Right ventricle myocardium inferior (tissue), 1 donor: ENCODE measurements at places on chromosomes 3 and 15.

DNA sequence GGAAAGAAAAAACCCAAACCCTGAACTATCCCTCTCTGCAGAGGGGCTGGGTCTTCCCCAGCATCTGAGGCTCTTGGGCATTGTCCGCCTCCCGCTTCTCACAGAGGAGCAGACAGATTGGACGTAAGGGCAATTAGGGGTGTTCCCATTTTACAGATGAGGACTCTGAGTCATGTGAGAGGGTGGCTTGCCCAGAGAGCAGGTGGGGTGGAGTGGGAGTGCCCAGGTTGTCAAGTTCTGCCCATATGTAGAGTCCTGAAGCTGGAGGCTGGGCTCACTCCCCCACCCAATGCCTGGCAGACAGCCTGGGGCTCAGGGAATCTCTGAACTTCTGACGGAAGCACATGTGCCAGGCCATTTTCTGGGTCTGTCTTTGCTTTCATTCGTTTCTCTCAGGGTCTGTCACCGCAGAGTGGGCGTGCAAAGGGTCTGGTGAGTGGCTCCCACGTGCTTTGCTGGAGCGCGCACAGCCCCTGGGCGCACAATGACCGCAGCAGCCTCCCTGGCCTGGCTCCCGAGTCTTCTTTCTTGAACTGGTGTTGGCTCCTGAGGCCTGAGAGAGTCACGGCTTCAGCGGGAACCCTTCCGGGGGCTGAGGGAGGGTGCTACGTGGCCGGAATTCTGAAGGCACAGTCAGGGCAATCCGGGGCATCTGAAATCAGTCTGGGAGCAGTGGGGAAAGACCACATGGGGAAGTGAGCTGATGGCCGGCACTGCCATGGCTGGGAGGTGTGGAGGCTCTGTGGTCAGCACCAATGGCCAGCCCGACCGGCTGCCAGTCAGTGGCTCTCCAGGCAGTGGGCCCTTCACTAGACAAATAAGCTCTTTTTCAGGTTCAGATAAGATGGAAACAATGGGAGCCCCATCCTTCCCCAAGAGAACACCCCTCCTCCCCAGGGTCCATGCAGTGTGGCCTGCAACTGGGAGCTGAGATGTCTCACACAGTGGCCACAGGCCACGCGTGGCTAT is 1.1 kb upstream of the TRPM1 start:
- no peak for DNase-seq

- peak; percentile 71 for DNase-seq
Measured at GRCh38 chr3:16516695-16517481, 3.4 kb upstream of the RFTN1 start.

GRCh38 chr3:42377681-42378080 is 32.7 kb downstream of the LYZL4 start:
- no peak for DNase-seq

GRCh38 chr15:81357180-81357686 is 16.8 kb downstream of the TMC3 start:
- DNase-seq = no peak

DNA sequence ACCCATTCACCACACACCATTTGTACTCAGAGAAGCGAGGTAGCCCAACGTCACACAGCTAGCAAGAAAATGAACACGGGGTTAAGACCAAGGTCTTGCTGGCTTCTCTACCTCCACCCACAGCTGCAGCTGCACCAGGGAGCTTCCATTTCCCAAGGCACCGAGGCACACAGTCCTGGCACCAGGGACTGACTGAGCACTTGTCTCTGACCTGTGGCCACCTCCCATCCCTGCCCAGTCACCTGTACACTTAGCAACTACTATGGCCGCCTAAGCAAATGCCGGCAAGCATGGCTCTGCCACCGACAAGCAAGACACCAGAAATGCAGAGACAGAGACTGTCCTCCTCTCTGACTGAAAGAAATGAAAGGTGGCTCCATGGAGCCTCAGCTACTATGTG is 15.3 kb downstream of the ZXDC start:
- peak; percentile 34 for DNase-seq

GRCh38 chr3:134797057-134797740 is 2.1 kb downstream of the EPHB1 start:
- no peak for DNase-seq

DNA sequence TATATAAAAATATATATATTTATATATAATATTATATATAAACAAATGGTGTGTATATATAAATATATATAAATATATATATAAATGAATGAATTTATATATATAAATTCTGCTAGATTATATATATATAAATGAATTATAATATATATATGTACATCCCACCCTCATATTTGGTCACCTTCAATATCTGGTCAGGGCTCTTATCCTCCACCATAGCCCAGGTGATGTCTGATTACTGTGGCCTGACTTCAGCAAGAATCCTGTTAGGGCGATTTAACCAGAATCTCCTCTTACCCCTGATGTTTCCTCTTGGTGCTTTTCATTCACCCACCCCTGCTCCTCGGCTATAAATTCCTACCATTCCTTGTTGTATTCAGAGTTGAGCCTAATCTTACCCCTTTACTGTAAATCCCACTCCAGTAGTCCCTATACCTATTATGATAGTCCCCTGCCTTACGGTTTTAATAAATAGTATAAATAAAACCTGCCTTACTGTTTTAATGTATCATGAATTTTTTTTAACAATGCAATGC is 439.6 kb downstream of the PLOD2 start:
- DNase-seq = no peak
